ENCODE measurements at places on chromosomes 5 and 9. TPM values are rescaled to one million over a fixed set of nuclear protein-coding genes. Genes with fewer than 3 reads are reported as not detected.
A peak's percentile ranks its signal among the peaks of the same experiment; 100 is the strongest.

DNA sequence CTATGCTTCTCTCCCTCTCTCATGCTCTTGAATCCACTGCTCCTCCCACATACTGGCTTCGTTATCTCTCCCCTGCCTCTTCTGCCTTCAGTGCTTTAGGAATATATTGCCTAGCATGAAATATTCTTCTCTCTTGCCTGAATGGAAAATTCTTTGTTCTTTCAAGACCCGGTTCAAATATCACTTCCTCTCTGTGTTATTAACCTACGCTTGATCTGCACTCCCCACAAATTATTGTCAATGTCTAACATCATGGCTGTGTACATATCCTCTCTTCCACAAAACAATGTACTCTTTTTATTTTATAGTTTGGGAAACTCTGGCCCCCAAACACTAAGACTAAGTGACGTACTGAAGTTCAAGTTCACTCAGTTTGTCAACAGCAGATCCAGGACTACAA is 211.0 kb downstream of the SEC61B start:
- DNase-seq: no peak

DNA sequence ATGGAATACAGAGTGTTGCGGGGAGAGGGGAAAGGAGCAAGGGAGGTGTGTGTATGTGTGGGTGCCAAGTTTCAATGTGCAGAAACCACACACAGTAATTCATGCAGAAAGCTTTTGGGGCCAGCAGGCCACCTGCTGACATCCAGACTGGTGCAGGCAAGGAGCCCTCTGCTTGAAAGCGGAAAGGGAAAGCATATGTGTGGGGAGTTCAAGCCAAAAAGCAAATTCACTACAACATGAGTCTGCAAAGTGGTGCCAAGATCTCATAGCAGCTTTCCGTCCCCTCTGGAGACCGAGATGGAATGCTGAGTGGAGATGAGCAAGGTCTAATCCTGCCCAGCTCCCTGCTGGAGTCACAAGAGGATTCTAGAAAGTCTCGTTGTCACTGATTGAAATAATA is 159.7 kb upstream of the VLDLR start:
- DNase-seq: no peak

DNA sequence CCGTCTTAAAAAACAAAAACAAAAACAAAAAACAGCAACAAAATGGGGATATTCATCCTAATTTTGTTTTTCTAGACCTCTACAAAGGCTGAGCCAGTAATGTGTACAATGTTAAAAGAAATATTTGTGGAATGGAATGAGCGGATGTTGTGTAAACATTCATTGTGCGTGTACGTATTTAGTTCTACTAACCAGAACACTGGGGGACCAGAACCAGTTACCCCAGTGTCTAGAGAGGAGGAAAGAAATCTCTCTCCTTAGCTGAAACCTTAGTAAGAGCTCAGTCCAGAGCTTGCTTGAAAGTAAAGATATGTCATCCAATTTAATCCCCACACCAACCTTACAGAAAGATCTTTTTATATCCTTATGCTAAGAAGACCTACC is 106.7 kb upstream of the CPEB4 start:
- DNase-seq: no peak

DNA sequence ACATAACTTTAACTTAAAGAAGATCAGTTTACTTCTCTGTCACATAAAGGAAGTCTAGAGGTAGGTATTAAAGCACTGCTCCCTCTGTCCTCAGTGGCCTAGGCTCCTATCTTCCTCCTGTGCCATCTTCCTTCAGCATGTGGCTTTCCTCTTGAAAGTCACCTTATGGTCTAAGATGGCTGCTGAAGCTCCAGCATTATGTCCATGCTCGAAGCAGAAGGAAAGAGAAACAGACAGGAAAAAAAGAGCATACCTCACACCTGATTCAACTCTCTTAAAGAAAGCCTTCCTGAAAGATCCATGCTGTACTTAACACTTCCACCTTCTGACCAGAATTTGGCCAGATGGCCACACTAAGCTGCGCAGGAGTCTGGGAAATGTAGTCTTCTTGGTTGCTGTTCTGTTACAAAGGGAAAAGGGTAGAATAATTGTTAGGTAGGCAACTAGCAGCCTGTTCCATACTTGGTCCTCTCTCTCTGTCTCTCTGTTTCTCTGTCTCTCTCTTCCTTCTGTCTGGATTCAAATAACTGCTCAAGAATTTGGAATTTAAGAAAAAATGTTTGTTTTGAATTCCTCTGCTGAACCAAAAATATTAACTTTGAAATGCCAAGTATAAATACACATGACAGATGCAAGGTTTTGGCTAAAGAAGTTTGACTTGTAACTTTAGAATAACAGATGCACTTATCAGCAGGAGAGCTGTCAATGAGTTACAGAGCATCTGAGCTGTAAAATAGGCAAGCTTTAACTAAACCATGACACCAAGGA is 16.0 kb downstream of the TMEM174 start:
- no peak for DNase-seq

DNA sequence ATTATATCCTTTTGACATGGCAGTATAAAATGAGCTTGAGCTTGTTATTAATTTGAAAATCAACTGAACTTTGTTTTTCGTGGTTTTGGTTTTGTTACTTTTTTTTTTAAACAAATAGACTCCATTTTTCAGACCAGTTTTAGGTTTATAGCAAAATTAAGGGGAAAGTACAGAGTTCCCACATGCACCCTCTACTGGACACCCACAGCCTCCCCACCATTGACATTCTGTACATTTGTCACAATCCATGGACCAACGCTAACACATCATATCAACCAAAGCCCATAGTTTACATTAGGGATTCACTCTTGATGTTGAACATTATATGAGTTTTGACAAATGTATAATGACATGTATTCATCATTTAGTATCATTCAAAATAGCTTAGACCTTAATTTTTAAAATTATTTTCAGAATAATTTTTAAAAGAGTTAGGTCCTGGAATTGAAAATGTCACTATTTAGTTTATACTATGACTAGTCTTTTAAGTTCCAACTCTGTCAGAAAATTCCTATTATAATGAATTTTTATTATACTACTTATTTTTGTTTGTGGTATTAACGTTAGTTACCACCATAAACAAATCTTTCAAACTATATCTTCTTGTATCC is 35.3 kb upstream of the JMY start:
- peak; percentile 28 for DNase-seq

DNA sequence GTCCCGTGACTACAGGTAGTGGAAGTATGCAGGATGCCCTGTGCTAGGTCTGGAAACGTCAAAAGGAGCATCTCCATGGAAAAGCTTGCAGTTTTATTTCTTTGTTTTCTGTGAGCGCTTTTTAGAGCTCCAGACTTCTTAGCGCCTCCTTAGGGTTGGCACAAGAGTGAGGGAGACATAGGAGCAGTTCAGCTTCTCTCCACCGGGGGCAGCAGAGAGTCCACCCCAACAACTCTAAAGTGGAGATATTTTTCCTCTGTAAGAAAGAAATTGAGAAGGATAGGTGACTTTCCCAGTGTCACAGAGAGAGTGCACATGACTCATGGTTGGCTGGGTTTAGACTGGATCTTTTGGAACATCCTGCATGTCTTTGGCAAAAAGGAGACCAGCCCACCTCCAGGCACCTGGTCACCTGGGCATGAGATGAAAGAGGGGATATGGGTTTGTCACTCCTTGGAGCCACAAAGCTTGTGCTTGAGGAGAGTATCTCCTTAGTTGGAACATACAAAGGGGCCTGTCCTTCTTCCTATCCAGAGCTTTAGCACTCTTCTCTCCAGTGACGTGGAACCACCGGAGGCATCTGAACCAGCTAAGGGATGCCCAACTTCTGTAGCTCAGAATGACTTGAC is 637.7 kb downstream of the SEMA5A start:
- peak; percentile 15 for DNase-seq

GRCh38 chr9:4855841-4856240 is 63.1 kb downstream of the RCL1 start:
- DNase-seq: no peak

- DNase-seq: no peak
These were observed 15.6 kb upstream of the COL5A1 start for GRCh38 chr9:134626069-134626423.

GRCh38 chr9:109455391-109455790 is 42.7 kb downstream of the PTPN3 start:
- no peak for DNase-seq

GRCh38 chr5:65050826-65051498 is 282.2 kb downstream of the CWC27 start:
- DNase-seq: no peak

- DNase-seq: no peak
These were observed 205.3 kb downstream of the DEPDC1B start for GRCh38 chr5:60494635-60495034.

- DNase-seq: peak; percentile 71
These were observed 196.8 kb downstream of the AUH start for GRCh38 chr9:91164724-91165520.

GRCh38 chr5:157578079-157578780 is 2.7 kb upstream of the ADAM19 start:
- DNase-seq: no peak

- peak; percentile 10 for DNase-seq
These were observed 1280.6 kb upstream of the ACO1 start for GRCh38 chr9:31103836-31104235.

DNA sequence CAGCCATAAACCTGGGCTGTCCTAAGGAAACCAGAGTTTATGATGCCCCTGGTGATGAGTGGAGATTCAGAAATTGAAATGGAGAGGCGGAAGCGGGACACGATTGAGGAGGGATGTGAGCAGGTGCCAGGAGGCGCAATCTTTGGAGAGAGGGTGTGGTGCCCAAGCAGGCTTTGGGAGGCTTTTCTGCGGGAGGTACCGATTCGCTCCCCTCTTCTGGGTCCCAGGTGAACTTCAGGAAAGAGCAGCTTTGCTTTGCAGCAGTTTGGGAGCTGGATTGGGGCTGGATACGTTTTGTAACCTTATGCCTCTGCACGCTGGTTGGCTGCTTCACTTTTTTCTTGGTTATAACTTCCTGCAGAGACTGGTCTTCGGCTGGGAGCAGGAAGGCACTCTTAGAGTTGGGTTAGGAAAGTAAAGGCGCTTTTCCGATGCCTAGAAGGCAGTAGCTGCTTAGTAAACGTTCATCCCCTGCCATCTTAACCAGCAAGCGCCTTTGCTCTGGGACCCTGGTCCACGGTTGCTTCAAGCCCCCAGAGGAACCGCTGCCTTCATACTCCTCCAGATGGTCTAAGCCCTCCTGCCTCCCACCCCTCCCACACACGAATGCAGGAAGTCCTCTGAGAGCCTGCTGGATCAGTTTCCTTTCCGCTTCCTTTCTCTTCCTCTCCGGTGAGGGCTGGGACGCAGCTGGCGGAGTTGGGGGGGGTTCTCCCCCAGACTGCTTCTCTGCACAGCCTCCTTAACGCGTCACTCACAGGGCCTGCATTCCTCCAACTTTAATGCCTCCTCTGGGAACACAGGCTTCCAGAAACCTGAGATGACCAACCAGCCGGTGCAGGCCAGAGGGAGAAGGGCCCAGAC is 15.2 kb upstream of the NEK6 start:
- DNase-seq: no peak

GRCh38 chr5:176654856-176655255 is 7.6 kb downstream of the TSPAN17 start:
- no peak for DNase-seq

- DNase-seq: no peak
These were observed 418.3 kb downstream of the CDH10 start for GRCh38 chr5:24226479-24226878.

The PTPRD gene
- 0.37 TPM for total RNA-seq

The ARID3C gene
- not detected for total RNA-seq

The PCDHGA11 gene
- total RNA-seq: 2.3 TPM

The TICAM2 gene
- 1.2 TPM for total RNA-seq
